ENCODE measurements at places on chromosomes 1 and 21.

DNA sequence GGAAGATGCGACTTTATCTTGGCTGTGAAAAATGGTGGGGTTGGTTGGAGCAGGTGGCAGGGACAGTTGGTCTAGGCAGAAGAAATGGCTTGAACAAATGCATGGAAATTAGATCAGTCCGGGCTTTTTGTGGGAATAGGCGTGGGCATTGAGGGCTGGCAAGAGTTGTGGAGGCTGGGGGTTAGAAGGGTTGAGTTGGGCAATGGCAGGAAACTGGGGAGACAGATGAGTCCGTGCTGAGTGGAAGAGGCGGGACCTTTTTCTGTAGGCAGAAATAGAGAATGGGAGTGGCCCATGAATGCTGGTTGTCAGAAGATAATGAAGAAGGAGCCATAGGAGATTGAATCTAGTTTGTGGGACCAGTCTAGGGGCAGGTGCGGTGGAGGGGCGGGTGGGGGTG, 6.9 kb downstream of the PDPN start:
- DNase-seq: no peak

GRCh38 chr21:41009398-41010100, 158.4 kb upstream of the BACE2 start:
- DNase-seq: no peak

GRCh38 chr1:177273141-177273540, 102.4 kb downstream of the BRINP2 start:
- DNase-seq: no peak

DNA sequence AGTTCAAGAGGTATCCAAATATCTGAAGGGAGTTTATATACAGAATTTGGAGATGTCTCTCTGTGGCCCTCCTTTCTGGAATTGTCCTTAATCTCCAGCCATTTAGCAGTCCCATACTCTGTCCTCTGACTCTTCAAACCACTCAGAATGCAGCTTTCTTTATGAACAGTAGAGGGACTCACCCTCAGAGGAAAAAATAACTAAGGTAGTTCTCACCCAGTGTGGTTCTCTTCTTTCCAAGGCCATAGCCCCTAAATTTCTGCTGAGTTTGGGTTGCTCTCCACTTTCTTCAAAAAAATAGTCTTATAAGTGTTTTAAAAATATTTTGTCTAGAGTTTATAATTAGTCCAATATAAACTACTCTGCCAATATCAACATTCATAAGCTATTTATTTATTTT, 369.7 kb downstream of the MATN1 start:
- DNase-seq: no peak

DNA sequence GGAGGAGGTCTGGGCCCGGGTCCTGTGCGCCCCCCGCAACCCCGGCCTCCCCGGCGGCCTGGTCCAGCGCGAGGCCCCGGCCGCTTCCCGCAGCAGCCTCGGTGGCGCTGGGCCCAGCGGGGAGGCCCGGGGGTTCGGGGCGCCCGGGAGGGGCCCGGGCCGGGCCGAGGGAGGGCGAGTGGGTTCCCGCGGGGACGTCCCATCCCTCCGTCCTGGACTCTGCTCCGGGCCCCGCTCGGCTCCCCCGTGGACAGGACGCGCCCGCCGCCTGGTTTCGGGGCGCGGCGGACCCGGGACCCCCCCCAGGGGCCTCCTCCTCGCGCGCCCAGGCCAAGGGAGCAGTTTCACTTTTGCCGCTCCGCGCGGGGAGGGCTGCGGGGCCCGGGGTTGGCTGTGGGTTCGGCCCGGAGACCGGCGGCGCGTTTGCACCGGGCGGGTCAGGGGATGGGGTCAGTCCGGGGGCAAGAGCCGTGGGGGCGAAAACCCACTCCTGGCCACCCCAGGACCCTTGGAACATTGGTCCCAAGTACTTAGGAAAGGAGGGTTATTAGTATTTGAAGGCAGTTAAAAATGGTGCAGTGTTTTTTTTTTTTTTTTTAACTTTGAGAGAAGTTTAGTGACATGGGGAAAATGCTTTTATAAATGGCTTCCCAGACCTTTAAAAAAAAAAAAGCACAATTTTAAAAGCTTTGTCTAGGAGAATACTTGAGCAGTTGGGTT, 677 bp downstream of the AGPAT3 start:
- DNase-seq: no peak
